ENCODE measurements at places on chromosomes 11 and 22. TPM values are rescaled to one million over a fixed set of nuclear protein-coding genes. Genes with fewer than 3 reads are reported as not detected.

- DNase-seq: no peak
Observed at GRCh38 chr11:130180491-130180890, 20.9 kb downstream of the ST14 start.

- no peak for DNase-seq
Observed at GRCh38 chr11:4030197-4030596, 64.4 kb upstream of the RRM1 start.

The C11orf65 gene
- total RNA-seq: 0.30 TPM

DNA sequence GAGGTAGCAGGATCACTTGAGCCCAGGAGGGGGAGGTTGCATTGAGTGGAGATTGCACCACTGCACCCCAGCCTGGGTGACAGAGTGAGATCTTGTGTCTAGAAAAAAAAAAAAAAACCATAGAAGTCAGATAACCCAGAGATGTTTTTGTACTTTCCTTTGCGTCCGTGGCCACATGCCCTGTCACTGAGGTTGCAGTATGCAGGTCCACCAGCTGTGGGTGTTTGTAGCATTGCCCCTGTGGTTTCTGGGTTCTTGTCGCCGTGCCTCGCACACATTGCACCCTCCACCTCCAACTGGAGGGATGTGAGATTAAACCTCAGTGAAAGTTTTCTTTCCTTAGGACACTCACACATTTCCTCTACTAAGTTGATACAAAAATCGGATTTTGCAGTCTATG is 70.3 kb downstream of the TNRC6B start:
- DNase-seq: peak; percentile 82

DNA sequence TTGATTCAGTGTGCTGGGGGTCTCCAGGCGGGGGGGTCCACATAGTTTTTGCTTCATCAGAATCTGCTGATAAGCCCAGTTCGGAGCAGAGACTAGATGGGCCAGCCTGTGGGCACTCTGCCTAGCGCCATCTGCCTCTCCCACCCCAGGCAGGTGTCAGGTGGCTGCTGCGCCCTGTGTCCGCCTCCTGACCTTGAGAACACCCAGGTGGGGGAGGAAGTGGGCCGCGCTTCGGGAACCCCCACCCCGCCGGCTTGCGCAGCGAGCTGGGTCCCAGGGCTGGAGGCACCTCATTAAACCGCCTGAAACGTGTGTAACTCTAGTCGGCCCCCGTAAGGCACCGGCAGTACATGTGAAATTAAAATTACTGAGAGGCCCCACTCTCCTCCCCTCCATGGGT is 113.6 kb downstream of the KCNQ1 start:
- no peak for DNase-seq

DNA sequence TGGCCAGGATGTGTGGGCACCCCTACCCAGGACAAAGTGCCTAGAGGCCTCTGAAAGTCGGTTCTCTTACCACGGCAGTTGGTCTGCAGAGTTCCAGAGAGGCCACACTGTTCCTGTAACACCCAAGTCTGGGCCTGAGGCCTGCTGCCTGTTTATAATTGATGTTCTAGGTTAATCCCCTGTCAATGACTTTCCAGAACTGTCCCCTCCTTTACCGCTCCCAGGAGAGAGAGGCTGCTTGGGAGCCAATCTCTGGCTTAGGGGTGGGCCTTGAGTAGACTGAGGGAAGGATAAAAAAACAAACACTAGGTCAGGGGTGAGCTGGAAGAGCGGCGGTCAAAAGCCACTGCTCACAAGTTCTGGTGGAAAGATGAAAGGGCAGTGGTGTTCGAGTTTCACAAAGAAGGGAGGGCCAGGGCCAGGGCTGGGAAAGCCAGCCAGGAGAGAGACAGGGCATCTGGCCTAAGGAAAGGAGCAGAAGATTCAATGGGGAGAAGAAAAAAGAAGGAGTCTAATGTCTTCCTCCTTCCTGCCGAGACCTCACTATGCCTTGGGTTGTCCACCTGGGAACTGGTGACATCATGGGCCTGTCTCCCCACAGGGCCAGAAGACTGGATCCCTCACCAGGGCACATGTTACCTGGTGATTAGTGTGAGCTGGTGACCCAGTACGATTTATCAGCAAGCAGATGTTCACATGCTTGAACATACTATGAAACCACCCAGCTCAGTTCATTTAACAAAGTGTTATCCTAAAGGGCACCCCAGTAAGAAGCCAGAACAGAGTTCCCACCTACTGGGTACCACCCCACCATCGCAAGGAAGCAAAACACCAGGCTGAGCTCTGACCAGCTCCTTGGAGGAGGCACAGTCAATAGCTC is 50.2 kb downstream of the PC start:
- DNase-seq: no peak

- no peak for DNase-seq
Observed at GRCh38 chr11:46827995-46828394, 18.1 kb downstream of the CKAP5 start.

Measured in activated CD4-positive, alpha-beta T cell treated with anti-CD3 and anti-CD28 coated beads, Interleukin-2, amount 10 ng/mL, durations not matched to agents 24 days and 14 days (primary cell).